ENCODE measurements at places on chromosomes 12 and 14. TPM values are rescaled to one million over a fixed set of nuclear protein-coding genes. Genes with fewer than 3 reads are reported as not detected.
A peak's percentile ranks its signal among the peaks of the same experiment; 100 is the strongest.

Gene ATN1
- polyA plus RNA-seq, result 258 TPM

GRCh38 chr12:39112064-39112463, 206.7 kb upstream of the CPNE8 start:
- no peak for DNase-seq

Gene PAWR
- polyA plus RNA-seq, result 15.5 TPM

Gene HSPB8
- polyA plus RNA-seq, result 10.2 TPM

DNA sequence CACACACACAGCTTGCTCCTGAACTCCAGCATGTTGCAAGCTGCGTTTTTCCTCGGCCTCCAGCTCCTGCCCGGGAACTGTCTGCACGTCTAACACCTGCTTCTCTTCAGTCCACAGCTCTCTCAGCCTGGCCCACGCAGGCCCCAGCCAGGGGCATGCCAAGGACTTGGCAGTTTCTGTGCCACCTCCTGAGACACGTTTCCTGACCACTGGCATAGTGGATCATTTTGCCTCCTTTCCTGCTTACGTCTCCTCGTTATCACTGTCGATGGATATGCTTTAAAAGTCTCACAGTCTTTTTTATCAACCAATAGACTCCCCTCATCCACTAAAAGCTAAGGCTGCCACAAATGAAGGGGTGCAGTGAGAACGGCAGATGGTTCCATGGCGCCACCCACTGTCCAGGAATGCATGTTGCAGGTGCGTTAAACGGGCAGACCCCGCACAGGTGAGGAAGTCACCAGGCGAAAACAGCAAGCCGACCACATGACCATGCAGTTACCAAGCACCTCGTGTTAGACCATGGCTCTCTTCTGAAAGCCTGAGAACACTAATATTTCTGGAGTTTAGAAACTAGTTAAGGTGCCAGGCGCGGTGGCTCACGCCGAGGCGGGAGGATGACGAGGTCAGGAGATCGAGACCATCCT, 14.7 kb upstream of the TEAD4 start:
- DNase-seq, result peak; percentile 48

GRCh38 chr12:30978639-30979038, 52.1 kb downstream of the TSPAN11 start:
- no peak for DNase-seq

- DNase-seq, result no peak
Measured at GRCh38 chr12:4477129-4477528, 31.5 kb upstream of the FGF6 start.

DNA sequence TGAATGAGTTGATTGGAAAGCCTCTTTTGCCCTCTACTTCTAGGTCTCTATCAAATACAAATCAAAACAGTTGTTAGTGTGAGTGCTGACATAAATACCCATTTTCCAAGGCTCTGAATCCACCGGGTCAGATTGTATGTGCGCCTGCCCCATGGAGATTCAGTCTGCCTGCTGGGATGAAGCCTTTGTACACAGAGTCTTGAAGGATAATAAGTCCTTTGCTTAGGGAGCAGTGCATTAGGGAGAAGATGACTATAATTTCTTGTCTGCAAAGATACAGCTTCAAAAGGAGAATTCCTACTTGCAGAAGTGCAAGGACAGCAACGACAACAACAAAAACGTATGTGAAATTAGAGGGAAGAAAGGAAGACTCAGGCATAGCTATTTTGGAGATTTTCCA, 90.3 kb upstream of the VRK1 start:
- no peak for DNase-seq

GRCh38 chr12:108009442-108010070, 119.5 kb upstream of the WSCD2 start:
- DNase-seq, result no peak

- no peak for DNase-seq
Measured at GRCh38 chr12:104694161-104694560, 237.4 kb downstream of the CHST11 start.

Gene LMNTD1
- polyA plus RNA-seq, result not detected

- no peak for DNase-seq
Measured at GRCh38 chr12:88242571-88242925, 100.4 kb downstream of the TMTC3 start.

Data from adrenal gland (tissue), 19 donors.